Neural progenitor cell (in vitro differentiated cells): ENCODE measurements at places on chromosomes 11 and 22. TPM values are rescaled to one million over a fixed set of nuclear protein-coding genes. Genes with fewer than 3 reads are reported as not detected.

The GGT1 gene
- 4.9 and 7.7 TPM in 2 replicates for total RNA-seq

DNA sequence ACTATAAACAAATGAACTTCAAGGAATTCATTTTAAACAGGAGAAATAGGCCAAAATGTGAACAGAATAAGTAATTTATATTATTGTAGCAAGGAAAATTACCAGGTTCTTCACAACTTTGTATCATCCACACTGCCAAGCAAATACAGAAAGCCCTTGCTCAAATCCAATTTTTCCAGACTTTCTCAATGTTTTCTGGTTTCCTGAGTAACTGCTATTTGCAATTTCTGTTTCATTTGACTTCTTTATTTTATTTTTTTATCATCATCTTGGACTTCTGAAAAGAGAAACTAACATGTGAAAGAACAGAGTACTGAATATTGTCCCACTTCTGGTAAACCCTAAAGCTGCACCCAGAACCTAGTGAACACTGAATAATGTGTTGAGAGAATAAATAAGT is 61.0 kb downstream of the SLC1A2 start:
- no peak for DNase-seq

GRCh38 chr22:24289114-24289513 is 18.5 kb downstream of the SPECC1L start:
- DNase-seq, result no peak

DNA sequence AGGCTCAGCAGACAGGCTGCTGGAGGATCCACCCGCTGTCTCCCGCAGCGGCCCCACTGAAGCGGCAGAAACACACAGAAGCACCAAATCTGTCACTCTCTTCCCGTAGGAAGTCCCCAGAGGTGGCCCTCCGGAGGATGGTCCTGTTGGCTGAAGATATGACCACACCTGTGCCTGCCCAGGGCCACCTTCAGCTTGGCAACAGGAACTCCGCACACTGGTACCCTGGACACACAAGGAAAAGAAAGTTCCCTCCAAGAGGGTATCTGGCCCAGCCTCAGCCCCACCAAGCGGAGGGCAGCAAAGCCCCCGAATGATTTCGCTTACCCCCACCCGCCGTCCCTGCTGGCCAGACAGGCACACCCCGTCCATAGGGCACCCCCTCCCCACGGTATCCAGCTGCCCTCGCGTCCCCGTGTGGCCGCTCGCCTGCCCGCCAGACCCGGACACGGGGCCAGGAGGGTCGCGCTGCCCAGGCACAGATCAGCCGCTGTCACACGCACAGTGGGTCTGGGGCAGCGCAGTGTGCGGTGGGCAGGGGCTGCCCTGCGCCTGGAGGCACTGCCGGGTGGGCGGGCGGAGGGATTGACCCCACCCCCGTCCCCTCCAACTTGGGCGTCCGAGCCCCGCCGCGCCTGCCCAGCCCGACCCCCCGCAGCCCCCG is 7.0 kb downstream of the RASSF7 start:
- no peak for DNase-seq

DNA sequence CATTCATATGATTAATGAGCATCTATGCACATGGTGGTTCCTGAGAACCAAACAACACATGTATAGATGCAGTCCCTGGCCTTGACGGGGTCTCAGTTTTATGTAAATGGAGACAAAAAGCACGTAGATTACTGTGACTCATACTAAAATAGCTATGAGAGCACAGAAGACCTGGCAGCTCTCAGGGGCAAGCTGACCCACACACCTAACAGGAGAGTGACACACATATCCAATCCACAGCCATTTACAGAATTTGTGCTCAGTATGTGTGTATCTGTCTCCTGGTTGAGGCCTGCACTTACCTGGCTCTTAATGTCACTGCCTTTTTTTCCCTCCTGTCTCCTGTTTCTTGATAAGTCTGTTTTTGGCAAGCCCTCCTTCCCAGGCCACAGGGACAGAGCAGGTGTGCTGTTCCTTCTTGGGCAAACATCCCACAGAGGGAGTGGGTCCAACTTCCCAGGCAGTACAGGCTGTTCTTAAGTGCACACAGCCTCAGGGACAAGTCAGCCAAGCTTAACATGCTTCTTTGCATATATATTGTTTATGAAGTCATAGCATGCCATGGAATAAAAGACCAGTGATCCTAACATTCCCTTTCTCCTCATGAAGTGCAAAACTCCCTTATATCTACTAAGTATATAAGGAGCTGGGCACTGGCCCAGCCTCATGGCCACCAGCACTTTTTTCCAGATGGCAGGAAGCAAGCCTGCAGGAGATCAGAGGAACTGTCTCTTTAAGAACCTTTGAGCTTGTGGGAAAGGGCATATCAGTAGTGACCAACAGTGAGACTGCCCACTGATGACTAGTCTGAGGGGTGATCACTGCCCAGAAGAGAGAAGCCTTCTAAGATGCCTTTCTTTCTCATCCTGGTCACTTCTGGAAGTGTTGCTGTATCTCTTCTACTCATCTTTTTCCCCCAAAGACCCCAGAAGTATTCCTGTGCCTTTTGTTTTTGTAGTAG is 124.7 kb upstream of the CCDC90B start:
- no peak for DNase-seq

The C1QTNF6 gene
- 7.2 and 12.2 TPM in 2 replicates for total RNA-seq

DNA sequence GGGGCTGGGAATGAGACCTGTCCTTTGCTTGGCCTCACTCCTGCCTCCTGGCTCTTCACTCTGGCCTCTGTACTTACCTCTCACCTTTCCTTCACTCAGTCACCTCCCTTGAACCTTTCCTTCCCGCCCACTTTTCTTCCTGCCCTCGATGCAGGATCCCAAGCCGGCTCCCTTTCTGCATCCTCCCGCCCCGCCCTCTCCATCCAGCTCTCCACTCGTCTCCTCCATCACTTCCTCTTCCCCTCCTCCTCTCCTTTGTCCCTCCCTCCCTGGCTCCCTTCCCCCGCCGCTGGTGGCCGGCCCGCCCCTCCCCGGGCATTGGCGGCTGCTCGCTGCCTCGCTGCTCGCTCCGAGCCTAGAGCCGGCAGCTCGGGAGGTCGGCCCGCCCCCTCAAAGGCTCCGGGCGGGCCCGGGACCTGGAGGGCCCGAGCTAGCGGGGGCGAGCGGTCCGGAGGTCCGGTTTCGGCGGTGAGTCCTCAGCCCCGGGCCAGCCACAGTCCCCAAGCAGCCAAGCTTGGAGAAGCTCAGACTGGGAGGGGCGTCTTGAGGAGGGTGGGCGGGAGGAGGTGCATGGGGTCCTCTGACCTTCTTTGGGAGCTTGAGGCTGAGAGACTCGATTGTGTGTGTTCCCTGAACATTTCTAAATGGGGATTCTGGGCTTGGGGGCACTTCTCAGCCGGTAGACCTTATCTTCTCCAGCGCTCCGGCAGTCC is 13.8 kb downstream of the PHLDB1 start:
- peak; percentile 89 for DNase-seq
